ENCODE measurements at places on chromosomes 7 and 10.

GRCh38 chr10:77433546-77433945, 204.1 kb downstream of the KCNMA1 start:
- DNase-seq: no peak

- no peak for DNase-seq
These were observed 53.8 kb downstream of the COL13A1 start for GRCh38 chr10:69855346-69856111.

DNA sequence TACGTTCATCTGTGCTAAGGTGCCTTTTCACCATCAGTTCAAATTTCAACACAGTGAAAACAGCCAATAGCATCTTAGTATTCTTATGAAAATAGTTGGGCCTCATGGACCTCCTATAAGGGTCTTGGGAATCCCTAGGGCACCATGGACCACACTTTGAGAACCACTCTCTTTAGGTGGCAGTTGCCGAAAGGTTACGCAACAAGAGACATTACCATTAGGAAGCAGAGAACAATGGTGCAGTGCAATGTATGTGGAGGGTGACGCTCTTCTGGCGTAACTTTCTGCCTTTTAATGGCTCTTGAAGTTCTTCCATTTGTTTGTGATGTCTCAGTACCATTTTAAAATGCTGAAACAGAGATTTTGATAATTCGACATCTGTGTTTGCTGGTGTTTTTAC, 131.1 kb downstream of the CNNM2 start:
- DNase-seq: no peak

DNA sequence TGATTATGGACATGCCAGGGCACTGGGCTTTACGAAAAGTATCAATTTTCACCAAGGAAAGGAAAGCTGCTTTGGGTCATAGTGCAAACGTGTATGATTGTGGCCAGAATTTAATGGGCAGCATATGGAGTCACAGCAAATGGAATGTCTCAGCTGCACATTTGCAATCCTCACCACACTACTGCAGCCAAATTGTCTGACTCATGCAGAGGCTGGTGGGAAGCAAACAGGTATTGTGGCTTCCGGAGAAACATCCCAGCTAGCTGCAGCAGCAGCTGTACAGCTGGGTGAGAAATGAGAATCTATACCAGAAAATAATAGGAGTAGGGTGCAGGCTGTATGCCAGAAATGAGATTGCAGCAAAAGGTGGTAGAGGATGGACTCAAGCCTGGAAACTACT, 374.7 kb upstream of the VWC2 start:
- DNase-seq: no peak

DNA sequence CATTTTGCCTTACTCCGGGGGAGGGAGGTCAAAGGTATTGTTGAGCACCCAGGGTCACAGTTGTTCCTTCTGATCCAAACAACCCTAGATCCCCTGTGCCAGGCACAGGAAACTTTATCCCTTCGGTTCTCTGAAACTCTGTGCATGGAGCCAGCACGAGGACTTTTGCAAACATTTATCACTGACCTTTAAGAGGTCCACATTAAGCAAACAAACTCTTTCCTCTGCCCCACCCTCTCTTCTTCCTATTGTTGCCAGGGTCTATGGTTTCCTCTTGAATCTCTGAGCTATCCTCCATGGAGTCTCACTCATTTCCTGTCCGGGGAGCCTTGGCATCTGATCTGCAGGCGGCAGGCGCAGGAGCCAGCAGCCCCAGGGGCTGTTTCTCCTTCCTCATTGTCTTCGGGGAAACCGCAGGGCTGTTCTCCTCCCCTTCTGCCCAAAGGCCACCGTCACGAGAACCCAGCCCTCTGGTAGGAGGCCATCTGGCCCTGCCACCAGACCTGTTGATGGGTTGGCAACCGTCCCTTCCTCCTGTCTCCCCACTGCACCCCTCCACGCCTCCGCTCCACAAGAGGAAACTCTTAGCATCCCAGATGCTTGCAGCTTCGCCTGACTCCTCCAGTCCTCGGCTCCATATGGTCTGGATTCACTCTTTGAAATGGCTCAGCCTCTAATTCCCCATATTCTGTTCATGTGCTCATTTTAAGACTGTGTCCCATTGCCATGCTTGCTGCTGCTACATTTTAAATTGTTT, 327.3 kb upstream of the NRP1 start:
- no peak for DNase-seq

- DNase-seq: no peak
These were observed 96.5 kb upstream of the SLC26A5 start for GRCh38 chr7:103542470-103542869.

- no peak for DNase-seq
These were observed 250.8 kb upstream of the MBL2 start for GRCh38 chr10:53023411-53023810.

DNA sequence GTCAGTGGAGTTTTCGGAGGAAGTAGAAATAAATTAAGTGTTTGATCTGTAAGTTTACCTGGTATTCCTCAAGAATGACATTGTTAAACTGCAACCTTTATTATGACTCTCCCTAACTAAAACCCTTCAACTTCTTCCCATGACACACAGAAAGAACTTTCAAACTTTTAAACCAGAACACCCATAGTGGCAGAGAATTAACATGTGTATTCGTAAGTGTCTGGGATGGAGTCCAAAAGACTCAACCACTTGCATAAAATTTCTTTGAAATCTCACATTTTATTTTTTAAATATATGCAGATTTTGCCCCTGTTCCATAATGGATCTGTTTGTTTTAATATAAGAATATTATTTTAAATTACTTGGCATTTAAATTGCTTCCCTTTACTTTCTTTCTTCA, 54.6 kb upstream of the PLXNA4 start:
- DNase-seq: no peak

DNA sequence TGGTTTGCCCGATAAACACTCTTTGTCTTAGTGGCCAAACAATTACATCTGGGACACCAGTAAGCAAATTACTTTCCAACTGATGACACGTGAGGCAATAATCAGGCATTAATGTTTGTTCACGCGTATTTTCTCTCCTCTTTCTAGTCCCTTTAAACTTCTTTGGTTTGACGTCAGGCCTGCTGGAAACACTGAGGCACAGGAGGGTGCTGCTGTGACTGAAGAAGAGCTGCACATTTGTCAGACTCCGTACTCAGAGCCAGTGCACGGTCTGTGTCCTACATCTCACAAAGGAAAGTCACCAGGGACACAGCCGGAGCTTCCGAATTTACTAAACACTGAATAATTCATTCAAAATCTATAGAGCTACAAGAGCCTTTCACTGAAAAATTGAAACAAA, 57.6 kb upstream of the ANAPC16 start:
- DNase-seq: no peak

- no peak for DNase-seq
These were observed 35.1 kb upstream of the DNAJB6 start for GRCh38 chr7:157301610-157302120.

DNA sequence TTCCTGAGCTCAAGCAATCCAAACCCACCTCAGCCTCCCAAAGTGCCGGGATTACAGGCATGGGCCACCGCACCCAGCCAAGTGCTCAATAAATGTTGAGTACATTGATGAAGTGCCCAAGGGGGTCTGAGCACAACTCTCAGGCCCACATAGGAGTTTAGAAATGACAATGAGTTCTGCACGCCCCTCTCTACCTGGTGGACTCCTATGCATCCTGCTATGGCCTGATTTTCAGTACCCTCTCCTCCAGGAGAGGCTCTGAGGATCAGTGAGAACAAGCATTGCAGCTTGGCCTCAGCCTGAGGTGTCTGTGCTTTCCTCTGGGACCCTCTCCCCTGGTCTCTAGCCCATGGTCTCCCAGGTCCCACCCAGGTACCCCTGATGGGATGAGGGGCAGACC, 20.9 kb upstream of the GRIFIN start:
- DNase-seq: no peak

DNA sequence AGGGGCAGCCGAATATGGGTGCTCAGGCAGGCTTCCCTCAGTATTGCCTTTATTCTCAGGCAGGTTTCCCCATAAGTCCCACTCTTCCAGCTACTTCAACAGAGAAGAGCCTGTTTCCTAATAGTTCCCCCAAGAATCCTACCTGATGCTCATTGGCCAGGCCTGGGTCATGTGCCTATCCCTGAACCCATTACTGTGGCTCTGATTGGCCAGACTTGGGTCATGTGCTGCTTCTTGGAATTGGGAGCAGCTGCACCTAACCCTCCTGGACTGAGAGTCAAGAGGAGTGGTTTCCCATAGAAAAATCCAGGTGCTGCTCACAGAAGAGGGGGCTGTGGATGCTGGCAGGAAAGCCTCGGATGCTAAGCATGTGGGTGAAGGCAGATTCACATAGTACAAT, 21.7 kb downstream of the OPALIN start:
- no peak for DNase-seq

DNA sequence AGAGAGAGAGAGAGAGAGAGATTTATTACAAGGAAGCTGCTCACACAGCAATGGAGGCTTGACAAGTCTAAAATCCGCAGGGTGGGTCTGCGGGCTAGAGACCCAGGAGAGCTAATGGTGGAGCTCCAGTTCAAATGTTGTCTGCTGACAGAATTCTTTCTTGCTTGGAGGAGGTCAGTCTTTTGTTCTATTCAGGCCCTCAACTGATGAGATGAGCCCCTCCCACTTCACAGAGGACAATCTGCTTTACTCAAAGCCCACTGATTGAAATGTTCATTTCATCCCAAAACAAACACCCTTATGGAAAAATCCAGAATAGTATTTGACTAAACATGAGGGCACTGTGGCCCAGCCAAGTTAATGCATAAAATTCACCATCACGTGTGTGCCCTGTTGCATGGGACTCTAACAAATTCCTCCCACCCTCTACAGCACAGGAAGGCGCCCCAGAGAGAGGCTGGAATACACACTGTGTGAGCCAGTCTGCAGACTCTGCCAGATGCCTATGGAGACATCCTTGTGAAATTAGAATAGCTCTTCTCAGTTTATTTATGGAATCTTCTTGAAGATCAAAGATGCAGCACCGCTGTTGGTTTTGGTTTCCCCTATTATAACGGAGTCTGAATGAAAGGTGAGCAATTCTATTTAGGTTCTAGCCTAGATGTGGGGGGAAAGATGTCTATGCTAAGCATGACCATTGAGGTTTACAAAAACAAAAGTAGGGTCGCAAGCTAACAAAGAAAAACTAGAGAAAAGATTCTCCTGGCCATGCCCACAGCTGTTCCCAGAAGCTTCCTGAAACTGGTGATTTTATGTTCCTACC, 123.0 kb upstream of the SFMBT2 start:
- no peak for DNase-seq

DNA sequence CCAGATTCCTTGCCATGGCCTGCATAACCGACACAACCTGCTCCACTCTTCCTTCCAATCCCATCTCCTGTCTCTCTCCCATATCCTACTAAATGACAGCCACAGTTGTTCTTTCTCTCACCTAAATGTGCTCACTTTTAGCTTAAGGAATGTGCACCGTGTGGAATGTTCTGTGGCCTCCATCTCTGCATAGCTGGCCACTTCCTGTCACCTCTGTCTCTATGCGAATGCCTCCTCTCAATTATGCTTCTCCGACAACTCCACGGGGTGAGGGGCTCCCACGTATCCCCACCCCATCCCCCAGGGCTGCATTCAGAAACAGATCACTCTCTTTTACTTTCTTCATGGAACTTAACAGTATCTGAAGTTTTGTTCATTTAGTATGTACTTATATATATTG, 110.7 kb downstream of the RAB18 start:
- DNase-seq: no peak

- DNase-seq: no peak
These were observed 186.5 kb upstream of the ADO start for GRCh38 chr10:62618054-62618453.

- DNase-seq: no peak
These were observed 34.8 kb downstream of the HIF1AN start for GRCh38 chr10:100570506-100570905.

DNA sequence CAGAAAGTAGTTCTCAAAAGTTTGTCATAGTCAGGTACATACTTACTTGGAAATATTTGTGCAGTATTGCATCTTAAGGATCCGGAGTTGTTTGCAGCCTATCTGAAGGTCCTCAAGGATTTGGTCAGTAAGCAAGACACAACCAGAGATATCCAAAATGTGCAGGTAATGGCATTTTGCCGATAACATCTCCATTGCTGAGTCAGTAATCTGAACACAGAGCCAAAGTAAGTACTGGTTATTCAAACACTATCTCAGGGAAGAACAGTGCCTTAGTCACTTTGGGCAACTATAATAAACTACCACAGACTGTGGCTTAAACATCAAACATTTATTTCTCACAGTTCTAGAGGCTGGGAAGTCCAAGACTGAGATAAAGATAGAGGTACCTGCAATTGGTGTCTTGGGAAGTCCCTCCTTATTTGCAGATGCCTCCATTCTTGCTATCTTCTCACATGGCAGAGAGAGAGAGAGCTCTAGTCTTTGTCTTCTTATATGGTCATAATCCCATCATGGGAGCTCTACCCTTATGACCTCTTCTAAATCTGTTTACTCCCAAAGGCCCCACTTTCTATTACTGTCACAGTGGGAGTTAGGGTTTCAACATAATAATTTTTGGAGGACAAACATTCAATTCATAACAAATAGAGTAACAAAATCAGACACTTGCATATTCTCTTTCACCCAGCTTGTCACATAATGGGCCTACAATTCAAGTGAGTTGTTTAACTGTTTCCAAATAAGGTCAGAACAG, 73.4 kb downstream of the FAM185A start:
- no peak for DNase-seq

GRCh38 chr10:20858292-20859124, 38.6 kb downstream of the NEBL start:
- no peak for DNase-seq

- no peak for DNase-seq
These were observed 45.8 kb upstream of the SRRM3 start for GRCh38 chr7:76155938-76156337.

DNA sequence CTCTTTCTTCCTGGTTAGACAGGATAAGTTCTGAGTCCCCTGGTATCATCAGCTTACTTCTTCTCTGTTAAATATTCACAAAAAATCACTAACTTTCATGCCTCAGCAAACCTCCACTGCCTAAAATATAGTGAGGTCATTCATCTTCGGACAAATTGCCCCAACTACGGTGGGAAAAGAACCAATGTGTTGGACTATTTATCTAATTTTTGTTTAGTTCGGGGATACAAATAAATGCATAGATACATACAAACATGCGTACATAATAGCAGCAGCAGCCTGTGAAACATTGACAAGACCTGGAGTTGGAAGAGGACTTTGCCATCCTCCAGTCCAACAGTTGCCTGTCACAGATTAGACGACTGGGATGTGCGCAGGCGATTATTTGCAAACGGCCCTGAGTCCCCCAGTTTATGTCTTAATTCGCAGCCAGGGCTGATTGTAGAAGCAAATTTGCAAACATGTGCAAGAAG, 51.5 kb downstream of the EGFR start:
- DNase-seq: no peak

Measured in CD4-positive, alpha-beta T cell (primary cell).